ENCODE measurements at places on chromosomes 3 and 15. TPM values are rescaled to one million over a fixed set of nuclear protein-coding genes. Genes with fewer than 3 reads are reported as not detected.

The ISLR gene
- 0.39 TPM for total RNA-seq

The IGF2BP2 gene
- total RNA-seq: 118 TPM

The MKRN2OS gene
- 1.1 TPM for total RNA-seq

The UMPS gene
- 20.6 TPM for total RNA-seq

The SAMD7 gene
- not detected for total RNA-seq

The MAP4 gene
- 79.3 TPM for total RNA-seq

The TRH gene
- total RNA-seq: not detected

The ITPKA gene
- total RNA-seq: under 0.01 TPM

The ISG20 gene
- 0.65 TPM for total RNA-seq

The MCTP2 gene
- 20.0 TPM for total RNA-seq

The SV2B gene
- not detected for total RNA-seq

The CPLX3 gene
- not detected for total RNA-seq

The ATP10A gene
- total RNA-seq: 2.5 TPM

The KBTBD8 gene
- 2.4 TPM for total RNA-seq

The LRRC2 gene
- total RNA-seq: not detected

The LSMEM2 gene
- not detected for total RNA-seq

The CHRD gene
- total RNA-seq: not detected
